Stimulated activated CD4-positive, alpha-beta T cell treated with anti-CD3 and anti-CD28 coated beads, Interleukin-1b, Interleukin-23, amount 100 ng/mL, for 1 hour (primary cell): ENCODE measurements at places on chromosomes 3 and 15.

GRCh38 chr15:60208709-60209108 lies 189.1 kb downstream of the ANXA2 start:
- no peak for DNase-seq

DNA sequence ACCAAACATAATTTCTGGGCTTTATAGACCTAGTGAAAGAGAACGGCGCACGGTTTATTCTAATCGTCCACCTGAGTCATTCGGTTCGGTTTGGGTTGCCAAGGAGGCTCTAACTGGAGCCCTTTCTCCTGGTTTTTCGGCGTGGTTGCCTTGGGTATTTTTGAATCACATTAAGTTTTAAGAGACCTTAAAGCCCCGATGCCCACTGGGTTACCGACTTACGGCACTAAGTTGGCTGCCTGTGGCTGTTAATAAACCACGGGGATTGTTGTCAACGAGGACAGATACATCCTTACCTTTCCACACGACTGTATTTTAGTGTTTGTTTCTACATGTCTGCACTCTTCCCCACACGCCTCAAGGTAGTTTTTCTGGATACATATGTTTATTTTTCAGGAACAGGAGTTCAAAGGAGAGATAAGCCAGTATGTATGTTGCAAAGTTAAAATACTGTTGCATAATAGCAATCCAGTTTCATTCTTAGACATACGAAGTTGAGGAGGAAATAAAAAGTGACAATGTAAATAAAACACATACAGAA lies 1.2 kb upstream of the ANP32A start:
- DNase-seq: no peak

DNA sequence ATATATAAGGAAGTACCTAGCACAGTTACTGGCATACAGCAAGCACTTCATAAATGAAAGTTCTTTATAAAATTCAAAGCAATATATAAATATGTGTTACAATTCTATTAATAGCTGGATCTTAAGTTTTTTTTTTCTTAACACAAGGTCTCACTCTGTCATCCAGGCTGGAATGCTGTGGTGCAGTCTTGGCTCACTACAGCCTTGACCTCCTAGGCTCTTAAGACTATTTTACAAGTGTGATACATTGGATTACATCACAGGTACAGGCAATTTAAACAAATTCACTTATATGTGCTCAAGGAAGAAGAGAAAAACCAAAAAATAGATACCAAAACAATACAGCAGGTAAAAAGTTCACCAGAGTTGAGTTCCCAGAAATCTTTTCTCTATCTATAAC lies 60.6 kb downstream of the ZNF280D start:
- DNase-seq: no peak

DNA sequence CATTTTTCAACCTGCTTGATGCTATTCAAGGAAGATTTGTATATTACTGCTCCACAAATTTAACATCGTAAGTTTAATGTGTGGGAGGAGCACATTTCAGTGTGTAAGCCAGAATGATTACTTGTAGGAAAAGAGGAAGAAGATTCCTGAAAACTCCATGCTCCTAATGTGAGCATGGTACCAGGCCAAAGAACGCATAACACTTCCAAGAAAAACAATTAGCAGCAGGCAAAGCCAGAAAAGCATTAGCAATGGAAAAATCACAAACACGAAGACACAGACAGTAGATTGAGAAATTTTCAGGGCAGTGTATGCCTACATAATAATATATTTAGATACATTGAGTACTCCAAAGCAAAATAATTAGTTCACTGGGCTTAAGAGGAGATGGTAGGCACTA lies 96.6 kb upstream of the CBLB start:
- no peak for DNase-seq

- no peak for DNase-seq
Observed at GRCh38 chr3:138051947-138052802, 42.2 kb downstream of the CLDN18 start.

- no peak for DNase-seq
Observed at GRCh38 chr3:69409831-69410230, 23.9 kb upstream of the FRMD4B start.

- DNase-seq: no peak
Observed at GRCh38 chr3:187104933-187105332, 34.4 kb downstream of the RPL39L start.

GRCh38 chr15:25901811-25902605 lies 38.9 kb upstream of the ATP10A start:
- no peak for DNase-seq

GRCh38 chr3:147712357-147712756 lies 303.2 kb downstream of the ZIC1 start:
- DNase-seq: no peak

GRCh38 chr3:53426918-53427317 lies 67.5 kb upstream of the CACNA1D start:
- no peak for DNase-seq
